ENCODE measurements at places on chromosomes 11 and 22.

DNA sequence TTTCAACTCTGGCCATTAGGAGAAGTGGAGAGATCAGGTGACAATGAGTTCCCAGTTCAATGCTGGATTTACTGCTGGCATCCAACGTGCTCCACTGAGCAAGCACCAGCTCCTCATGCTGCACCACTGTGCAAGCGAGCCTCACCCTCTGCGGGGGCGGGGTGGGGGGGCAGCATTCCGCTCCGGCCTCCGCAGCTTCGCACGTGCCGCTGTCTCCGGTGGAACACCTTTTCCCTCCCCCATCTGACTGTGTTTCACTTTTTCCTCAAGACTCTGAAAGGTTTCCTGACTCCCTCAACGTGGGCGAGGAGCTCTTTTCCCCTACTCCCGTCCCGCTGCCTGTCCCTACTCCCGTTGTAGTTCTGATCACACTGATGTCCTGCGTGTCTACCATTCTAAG lies 835 bp upstream of the RHOD start:
- no peak for DNase-seq

DNA sequence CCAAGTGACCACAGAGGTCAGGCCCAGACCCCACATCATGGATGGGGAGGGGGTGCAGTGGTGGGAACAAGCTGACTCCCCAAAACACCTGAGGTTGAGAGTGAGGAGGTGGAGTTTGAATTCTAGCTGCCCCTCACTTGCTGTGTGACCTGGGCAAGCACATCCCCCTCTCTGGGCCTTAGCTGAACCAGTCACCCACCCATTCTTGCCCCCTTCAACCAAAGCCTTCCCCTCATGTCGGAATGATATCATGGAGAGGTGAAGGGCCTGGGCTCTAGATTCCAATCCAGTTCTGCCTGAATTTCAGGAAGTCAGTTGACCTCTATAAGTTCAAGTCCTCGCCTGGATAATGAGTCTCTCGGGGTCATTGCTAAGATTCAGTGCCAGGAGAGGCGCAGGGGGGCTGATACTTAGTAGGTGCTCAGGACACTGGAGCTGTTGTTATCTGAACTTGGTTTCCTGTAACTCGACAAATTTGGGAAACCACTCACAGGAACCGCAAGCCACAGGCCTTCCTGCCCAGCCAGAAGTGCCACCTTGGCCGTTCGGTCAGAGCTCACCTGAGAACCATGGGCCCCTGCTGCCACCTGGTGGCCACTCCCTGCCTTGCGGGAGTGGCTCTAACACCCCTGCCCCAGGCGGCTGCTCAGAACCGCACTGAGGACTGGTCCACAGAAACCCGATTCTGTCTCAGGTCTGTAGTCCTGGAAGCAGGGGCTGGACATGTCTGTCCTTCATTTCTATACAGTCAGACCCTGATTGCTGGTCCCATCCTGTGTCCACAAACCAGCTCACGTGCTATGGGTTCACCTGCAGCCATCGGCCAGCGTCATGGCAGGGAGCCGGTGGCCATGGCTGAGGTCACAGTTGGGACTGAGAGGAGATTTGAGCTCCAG lies 6.9 kb downstream of the CDC42EP1 start:
- peak; percentile 94 for DNase-seq

DNA sequence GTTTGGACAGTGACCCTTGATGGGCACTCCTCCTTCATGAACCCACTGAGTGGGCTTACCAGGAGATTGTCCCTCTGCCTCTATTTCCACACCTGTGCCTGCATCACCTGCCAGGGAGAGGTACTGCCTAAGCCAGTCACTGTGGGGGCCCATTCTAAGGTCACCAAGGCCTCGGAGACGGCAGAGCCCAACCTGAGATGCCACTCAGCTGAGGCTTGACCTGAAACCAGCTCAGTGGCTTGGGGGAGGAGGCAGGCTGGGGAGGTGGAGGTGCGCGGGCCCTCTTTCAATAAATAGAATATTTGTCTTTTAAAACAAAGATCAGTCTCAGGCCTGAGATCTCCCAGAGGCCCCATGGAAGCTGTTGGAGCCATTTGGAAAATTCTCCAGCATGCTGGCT lies 84.5 kb downstream of the DHCR7 start:
- no peak for DNase-seq

- no peak for DNase-seq
Measured at GRCh38 chr11:69698362-69698761, 5.5 kb downstream of the FGF19 start.

GRCh38 chr11:17827006-17827405 lies 92.4 kb downstream of the KCNC1 start:
- DNase-seq = no peak

DNA sequence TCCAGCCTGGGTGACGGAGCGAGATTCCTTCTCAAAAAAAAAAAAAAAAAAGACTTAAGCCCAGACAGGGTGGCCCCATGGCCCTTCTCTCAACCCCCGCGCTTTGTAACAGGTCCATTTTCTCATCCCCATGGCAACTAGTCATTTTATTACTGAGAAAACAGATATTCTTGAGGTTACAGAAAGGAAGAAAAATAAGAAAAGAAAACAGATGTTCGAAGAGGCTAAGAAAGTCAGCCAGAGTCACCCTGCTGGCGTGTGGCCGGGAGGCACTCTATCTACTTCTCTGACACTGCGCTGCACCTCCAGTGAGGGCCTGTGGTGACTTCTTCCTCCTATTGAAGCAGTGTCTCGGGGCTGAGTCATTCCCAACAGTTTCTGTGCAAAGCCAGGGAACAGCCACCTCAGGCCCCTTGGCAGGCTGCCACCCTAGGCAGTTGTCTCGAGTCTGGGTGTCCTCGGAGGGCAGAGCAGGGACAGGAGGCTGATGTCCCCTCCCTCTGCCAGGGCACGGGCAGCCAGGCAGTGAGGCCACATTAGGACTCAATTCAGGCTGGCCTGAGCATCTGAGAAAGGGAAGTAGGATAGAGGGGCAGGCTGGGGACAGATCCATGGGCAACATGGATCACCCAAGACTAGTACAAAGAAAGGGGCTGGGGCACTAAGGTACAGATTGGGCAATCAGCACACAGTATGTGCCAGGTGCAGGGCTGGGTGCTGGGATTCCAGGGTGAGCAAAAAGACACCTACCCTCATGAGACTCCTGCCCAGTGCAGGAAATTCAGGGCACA lies 16.4 kb upstream of the SYVN1 start:
- peak; percentile 85 for DNase-seq

DNA sequence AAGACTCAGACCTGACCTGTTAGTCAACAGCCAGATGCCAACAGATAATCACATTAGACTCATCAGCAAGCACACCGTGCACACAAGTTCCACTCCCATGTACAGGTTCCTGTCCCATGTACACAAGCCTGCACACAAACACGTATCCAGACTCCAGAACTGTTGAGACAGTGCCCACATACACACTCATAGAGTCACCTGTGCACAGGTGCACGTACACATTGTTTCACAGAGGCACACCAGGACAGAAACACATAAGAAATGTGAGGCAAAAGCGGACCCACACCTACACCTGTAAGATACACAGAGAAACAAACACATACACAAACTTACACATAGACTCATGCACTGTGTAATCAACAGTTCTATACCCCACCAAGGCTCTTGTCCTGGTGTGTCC lies 2.7 kb upstream of the ZNF74 start:
- no peak for DNase-seq

GRCh38 chr11:65954771-65955170 lies 6.8 kb upstream of the SART1 start:
- no peak for DNase-seq

- peak; percentile 74 for DNase-seq
Measured at GRCh38 chr11:10488934-10489691, 34.0 kb downstream of the AMPD3 start.

DNA sequence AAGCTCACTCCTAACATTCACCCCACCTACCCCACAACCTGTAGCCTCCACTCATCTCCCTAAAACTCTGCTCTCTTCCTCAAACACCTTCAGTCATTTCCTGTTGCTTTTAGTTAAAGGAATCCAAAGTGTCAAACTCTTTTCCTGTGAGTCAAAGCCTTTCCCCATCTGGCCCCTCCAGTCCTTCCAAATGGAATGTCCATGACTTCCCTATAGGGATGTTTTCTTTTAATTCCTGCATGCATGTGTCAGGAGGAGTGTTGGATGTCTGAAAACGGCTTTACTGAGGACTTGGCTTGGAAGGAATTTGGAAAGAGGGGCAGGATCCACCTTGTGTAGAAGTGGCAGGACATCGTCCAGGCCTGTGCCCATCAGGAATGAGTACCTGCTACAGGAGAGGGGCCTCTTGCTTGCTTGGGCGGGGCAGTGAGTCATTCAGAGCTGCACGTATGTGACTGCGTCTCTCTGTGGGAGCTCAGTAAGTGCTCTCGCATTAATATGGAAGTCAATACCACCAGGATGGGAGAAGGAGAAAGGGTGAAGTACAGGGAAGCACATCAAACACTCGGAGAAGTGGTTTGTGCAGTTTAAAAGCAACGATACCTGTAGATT lies 491.9 kb downstream of the OPCML start:
- DNase-seq = no peak

- DNase-seq = no peak
Measured at GRCh38 chr11:2519862-2520735, 75.3 kb downstream of the KCNQ1 start.
